ENCODE measurements at places on chromosomes 12 and 14.

- DNase-seq, result no peak
Measured at GRCh38 chr12:98645572-98646067, 530 bp downstream of the APAF1 start.

DNA sequence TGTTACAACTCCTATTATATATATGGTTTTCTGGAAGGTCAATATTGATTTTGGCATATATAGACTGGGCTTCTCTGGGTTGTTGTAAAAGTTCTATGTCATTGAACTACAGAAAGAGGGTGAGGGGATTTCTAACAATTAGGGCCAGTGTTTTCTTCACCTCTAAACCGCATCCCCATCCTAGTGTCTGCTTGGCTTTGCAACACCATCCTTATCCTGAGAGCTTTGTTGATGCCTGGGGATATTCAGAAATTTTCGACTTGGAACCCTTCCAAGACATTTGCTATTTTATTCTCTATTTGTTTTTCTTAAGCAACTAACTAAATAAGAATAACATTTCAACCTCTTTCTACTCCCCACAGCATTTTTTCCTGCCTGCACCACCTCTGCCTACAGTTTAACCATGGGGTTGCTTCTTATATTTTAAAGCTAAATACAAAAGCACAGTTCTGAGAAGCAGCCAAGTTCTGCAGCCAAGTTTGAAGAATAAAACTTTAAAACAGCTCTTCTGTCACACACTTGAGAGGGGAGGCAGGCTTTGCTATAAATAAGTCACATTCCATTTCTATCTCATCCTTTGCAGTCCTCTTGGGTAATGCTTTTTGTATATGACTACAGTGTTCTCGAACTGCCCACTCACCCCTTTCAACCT, 53.4 kb downstream of the RGS6 start:
- no peak for DNase-seq

DNA sequence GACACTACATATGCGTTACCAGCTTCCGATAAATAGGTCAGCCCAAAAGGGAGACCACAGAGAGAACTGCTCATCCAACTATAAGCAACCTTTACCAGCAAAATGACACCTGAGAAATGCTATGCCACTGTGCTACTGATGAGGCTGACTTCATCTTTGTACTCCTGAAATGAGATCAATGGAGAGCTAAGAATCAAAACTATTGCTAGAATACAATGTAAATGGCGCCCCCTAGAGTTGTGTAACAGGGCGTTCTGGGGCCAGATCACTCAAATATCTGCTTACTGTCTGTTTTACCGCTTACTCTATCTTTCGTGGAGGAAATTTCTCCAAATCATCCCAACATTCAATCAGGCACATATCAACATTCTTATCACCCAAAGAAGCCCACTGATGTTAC, 4.6 kb downstream of the ZNF384 start:
- no peak for DNase-seq

DNA sequence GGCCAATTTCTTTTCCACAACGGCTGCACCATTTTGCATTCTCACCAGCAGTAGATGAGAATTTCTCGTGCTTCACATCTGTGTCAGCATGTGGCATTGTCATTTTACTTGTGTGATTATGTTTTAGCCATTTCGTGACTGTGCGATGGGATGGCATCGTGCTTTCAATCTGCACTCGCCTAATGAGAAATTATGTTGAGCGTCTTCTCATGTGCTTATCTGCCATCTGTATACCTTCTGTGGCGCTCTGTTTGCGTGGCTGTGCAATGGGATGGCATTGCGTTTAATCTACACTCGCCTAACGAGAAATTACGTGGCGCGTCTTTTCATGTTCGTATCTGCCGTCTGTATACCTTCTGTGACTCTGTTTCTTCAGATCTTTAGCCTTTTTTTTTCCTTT, 14.9 kb upstream of the GPR132 start:
- no peak for DNase-seq

GRCh38 chr12:49304161-49304560, 9.2 kb downstream of the PRPH start:
- DNase-seq, result peak; percentile 21

- DNase-seq, result peak; percentile 36
Measured at GRCh38 chr12:12723681-12724420, 6.7 kb downstream of the CDKN1B start.

GRCh38 chr14:90613997-90614396, 202.2 kb downstream of the TTC7B start:
- no peak for DNase-seq

DNA sequence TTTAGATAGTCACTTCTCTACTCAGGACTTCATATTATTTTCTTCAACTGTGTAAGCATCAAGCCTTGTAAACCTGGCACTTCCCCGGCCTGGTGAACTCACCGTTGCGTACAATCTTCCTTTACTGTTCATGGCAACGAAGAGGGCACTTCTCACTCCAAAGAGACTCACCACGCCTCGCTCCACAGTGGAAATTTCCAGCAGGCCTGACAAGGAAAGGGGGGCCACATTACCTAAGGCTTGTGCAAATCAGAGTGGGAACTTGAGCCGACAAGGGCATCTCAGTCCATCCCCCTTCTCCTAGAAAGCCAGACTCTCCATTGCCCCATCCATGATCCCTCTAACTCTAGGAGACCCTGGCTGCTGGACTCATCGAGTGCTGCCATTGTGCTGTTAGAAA, 1.6 kb downstream of the FGF6 start:
- DNase-seq, result no peak

GRCh38 chr12:129771238-129771637, 132.6 kb downstream of the TMEM132D start:
- no peak for DNase-seq

GRCh38 chr12:47184813-47185212, 105.1 kb upstream of the AMIGO2 start:
- no peak for DNase-seq

DNA sequence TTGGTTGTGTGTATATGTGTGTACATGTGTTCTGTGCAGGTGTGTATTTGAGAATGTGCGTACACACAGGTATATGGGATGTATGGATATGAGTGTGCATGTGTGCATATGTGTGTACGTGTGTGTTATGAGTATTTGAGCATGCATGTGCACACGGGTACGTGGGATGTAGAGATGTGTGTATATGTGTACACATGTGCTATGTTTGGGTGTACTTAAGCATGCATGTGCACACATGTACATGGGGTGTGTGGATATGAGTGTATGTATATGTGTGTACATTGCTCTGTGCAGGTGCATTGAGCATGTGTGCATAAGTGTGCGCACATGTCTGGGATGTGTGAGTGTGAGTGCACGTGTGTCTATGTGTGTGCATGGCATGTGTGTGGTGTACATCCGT, 34.3 kb upstream of the SFSWAP start:
- no peak for DNase-seq

GRCh38 chr12:106753526-106753925, 21.0 kb upstream of the RIC8B start:
- DNase-seq, result no peak

DNA sequence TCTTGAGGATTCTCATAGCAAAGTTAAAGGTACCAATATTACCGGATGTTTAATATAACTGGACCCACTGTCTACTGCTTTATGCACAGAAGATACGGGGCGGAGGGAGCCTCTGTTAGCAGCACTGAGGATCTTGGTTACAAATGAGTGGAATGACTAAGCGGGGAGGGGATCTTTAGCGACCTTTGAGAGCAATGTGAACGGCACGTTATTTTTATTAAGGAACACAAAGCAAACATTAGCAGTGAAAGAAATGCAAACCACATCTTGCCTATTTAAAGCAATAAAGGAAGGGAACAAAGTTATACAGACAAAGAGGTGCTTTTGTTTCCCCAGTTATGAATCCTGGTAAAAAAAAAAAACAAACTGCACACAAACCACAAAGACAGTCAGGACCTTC, 27.1 kb upstream of the PRMT8 start:
- no peak for DNase-seq

GRCh38 chr12:108826807-108827721, 30.3 kb downstream of the SSH1 start:
- no peak for DNase-seq

GRCh38 chr14:58870961-58871360, 233.2 kb downstream of the DACT1 start:
- no peak for DNase-seq

DNA sequence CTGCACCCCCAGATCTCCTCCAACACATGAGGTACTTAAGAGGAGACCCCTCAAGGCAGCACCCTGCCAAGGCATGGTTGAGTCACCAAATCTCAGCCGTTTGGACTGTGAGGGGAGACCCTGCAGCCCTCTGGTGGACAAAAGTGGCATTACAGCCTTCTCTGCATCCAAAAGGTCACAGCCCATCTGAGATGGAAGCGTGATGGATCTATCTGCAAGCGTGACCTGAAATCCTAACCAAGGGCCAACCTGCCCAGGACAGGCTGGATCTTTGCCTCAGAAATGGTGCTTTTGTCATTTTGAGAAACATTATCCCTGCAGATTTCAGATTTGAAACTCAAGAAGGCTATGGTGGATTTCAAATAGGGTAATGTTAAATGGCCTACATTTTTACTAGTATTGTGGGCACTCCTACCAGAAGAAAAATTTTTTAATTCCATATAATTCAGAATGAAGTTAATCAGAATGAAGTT, 23.7 kb upstream of the DHRS4 start:
- DNase-seq, result peak; percentile 74

DNA sequence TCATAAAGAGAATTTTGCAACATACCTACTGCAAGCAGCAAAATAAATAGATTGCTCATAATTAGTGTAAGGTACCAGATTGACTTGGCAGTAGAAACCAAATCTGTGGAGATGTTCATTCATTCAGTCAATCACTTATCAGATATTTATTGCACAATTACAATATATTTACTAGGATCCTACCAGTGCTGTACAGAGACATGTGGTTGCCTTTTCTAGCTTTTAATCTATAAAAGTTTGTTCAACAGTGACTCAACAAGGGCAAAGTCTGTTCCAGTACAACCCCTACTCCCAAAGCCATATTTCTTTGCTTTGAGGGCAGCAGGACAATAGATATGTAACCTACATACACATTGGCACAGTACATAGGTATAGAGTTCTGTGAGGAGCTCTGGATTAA, 27.3 kb downstream of the ABCD2 start:
- DNase-seq, result no peak

- DNase-seq, result peak; percentile 60
Measured at GRCh38 chr12:12927211-12928079, 24.5 kb downstream of the GPRC5D start.

DNA sequence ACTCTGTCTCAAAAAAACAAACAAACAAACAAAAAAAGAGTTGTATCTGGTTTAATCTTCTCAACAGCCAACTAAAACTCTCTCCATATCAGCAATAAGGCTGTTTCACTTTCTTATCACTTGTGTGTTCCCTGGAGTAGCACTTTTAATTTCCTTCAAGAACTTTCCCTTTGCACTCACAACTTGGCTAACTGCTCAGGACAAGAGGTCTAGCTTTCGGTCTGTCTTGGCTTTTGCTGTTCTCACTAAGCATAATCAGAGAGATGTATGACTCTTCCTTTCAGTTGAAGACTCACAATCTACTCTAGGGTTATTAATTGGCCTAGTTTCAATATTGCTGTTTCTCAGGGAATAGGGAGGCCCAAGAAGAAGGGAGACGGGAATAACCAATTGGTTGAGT, 12.3 kb downstream of the NEMP1 start:
- DNase-seq, result no peak

- peak; percentile 28 for DNase-seq
Measured at GRCh38 chr12:43836475-43836989, 651 bp downstream of the TMEM117 start.

DNA sequence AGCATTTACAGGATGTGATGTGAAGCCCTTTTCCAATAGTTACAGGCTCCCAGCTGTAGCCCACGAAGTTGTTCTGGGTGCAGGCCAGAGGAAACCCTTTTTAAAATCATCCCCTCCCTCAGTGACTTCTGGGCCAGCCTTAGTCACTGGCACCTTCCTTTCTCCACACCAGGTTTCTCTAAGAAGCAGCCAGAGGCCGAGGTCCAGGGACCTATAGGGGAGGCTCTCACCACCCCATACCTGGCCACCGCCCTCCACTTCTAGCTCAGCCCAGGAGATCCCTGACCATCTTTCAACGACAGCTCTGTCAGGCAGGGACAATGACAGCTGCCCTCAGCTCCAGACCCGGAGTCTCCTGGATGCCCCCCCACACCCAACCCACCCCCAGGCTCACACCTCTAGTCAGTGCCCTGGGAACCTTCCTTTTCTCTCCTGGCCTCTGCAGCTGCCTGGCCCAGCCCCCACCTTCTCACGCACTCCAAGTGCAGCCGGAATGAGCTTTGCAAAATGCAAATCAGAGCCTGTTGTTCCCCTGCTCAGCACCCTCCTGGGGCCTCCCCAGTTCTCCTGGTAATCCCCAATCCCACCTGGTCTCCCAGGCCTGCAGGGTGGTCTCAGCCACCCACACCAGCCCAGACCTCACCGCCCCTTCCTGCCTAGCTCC, 46.7 kb downstream of the TESC start:
- DNase-seq, result no peak

GRCh38 chr14:21454843-21455544, 929 bp downstream of the CHD8 start:
- no peak for DNase-seq

- DNase-seq, result no peak
Measured at GRCh38 chr12:49891476-49891875, 12.2 kb downstream of the FAIM2 start.

- no peak for DNase-seq
Measured at GRCh38 chr12:96400631-96401075, 414 bp upstream of the CDK17 start.

Data from fibroblast of skin of right biceps (primary cell).